BJ (cell line): ENCODE measurements at places on chromosomes 7 and 10. TPM values are rescaled to one million over a fixed set of nuclear protein-coding genes. Genes with fewer than 3 reads are reported as not detected.

GRCh38 chr7:128744366-128744905 lies 5.3 kb downstream of the CALU start:
- no peak for DNase-seq

GRCh38 chr7:33998476-33998875 lies 93.1 kb downstream of the BMPER start:
- DNase-seq: no peak

DNA sequence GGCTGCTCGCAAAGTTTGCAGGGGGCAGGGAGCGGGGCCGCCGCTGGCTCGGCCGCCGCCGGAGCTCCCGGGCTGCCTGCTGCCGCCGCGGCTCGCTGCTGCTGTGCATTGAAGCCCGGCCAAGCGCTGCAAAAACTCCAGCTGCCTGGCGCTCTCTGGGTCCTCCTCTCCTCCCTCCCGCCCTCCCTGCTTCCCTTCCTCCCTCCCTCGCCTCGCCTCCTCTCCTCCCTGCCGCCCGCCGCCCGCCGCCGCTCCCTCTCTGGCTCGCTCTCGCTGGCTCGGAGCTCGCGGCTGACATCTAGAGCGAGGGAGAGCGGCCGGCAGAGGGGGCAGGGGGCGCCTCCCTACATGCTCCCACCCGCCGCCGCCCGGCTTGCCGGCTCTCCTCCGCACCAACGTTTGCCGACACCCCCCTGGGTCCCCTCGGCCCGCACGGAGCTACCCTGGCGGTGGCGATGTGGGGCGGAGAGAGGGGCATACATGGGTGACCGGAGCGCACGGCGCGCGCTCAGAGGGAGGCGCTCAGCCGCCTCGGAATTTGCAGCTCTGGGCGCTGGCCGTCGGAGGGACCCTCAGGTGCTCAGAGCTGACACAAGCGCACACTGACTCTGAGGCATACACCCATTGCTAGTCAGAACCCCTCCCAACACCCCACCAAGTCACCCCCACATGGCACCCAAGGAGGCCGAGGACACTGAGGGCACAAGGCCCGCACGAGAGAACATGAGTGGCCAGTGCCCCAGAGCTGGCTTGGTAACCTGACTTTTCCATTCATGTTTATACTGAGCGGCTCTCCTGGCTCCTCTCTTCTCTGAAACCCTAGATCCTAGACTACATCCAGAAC lies 1.2 kb upstream of the PLXNA4 start:
- DNase-seq: no peak

- no peak for DNase-seq
Observed at GRCh38 chr7:100686201-100686821, 7.7 kb downstream of the GIGYF1 start.

GRCh38 chr10:68105820-68106219 lies 3.5 kb upstream of the MYPN start:
- peak; percentile 64 for DNase-seq

DNA sequence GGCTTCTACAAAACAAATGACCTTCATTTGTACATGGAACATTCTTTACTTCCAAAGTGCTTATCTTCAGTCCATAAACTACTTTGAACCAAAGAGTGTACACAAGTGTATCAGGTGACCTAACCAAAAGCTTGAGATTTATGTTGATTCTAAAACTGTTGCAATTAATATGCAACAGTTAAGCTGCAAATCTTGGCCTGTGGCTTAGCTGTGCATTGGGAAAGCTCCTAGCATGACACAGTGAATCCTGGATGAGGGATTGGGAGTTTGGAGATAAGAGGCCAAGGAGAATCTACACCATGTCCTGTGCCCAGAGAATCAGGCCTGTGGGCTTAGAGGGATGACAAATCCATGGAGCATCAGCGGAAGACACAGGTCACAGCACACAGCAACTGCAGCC lies 105.2 kb upstream of the GSDME start:
- no peak for DNase-seq

- no peak for DNase-seq
Observed at GRCh38 chr10:126935263-126935946, 30.2 kb downstream of the DOCK1 start.

- DNase-seq: no peak
Observed at GRCh38 chr7:36985866-36986400, 261.6 kb upstream of the AOAH start.

DNA sequence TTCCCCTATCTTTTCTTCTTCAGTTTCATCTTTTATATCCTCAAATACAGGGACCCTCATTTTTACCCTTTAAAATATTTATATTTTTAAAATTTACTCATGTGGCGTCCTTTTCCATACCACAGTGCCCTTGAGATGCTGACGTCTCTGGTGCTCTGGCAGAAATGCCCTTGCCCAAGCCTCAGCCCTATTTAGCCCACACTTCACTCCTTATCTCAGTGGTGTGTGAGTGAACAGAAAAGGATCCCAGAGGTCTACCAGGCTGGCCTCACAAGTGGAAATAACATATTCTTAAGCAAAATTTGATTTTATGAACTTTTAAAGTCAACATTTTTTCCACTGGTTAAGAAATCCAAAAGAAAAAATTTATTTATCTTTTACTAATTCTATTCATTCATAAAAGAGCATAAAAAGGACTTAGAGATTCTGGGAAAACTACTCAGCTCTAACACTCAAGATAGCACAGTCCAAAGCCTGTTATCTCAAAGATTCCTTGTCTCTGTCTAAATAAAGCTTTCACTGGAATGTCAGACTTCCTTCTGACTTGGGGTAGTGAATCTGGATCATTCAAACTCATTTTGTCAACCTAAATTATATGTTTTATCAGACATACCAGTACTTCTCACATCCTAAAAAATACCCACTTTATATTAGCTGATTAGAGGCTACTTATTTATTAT lies at the start of gene NEBL:
Gene NEBL (minus strand): TSS at position 166 of the 680 bp plus-strand sequence. CDS start 106 bp downstream, at position 60.
- DNase-seq: no peak

GRCh38 chr10:78811174-78811573 lies 257.6 kb upstream of the ZMIZ1 start:
- DNase-seq: no peak

Gene NRCAM
- 1.1 and 1.8 TPM in 2 replicates for polyA plus RNA-seq

Gene MALRD1
- not detected in 2 replicates for polyA plus RNA-seq

Gene TAS2R4
- polyA plus RNA-seq: 0.12 and 0.23 TPM in 2 replicates

Gene MET
- polyA plus RNA-seq: 68.3 and 82.8 TPM in 2 replicates
